GM12892 (cell line): ENCODE measurements at places on chromosomes 16 and 17.

DNA sequence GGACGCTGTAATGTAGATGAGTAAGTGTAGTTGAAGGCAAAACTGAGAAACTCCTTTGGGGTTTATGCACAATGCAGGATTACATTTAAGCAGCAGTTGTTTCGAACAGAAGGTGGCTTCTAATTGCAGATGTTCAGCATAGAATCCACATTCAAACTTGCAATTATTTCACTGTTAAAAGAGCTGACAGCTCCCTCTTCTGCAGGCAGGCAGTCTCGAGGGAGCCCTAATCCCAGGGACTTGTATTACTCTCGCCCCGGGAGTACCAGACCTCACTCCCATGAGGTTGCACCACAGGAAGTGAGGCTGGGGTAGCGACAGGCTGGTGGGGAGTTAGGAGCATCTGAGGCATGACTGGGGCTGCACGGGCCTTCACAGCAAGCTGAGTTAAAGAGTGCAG is 484.3 kb upstream of the EEF2KMT start:
- no peak for DNase-seq

GRCh38 chr17:56939869-56940484 is 20.9 kb downstream of the COIL start:
- DNase-seq: peak; percentile 27

GRCh38 chr17:38410201-38410600 is 18.1 kb upstream of the ARHGAP23 start:
- no peak for DNase-seq

DNA sequence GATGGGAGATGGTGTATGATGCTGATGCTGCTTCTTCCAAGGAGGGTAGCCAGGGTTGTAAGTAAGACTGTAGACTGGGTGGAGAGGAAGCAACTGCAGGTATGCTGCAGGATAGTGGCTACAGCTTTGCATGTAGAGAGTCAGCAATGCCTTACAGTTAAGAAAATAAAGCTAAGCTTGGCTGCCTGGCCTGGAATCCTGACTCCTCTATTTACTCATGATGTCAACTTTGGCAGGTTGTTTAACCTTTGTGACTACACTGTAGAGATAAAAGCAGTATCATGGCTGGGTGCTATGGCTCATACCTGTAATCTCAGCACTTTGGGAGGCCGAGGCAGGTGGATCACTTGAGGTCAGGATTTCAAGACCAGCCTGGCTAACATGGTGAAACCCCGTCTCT is 301.6 kb upstream of the RBFOX1 start:
- no peak for DNase-seq

GRCh38 chr17:40550608-40551007 is 14.7 kb downstream of the CCR7 start:
- no peak for DNase-seq

DNA sequence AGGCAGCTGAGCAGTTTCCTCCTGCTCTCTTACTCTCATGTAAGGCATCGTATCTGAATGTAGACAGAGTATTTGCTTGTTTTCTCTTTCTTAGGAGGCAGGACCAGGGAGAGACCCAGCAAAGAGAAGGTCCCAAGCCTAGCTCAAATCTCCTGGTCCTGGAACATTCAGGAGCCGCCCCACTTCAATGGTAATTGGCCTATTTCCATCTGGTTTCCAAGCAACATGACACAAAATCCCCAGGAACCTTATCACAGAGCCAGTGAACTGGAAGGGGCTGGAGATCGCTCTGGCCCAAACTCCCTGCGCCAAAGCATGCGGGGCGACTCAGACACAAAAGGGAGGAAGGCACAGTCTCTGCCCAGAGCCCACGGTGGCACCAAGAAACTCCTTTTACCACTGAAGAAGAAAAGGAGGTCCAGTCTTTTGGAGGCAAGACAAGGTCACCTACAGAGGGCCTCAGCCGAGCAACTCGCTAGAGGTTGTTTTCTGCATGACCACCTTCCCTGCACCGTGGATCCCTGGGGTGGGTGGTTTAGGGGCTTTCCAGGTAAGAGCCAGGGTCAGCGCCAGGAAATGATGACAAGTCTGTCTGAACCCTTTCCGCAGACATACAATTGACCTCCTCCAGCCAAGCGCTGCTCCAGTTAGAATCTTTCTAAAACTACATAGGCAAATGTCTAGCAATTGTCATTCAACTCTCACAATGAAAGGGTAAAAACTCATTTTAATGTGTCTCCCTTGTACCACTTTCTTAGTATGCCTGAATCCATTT is 394.7 kb downstream of the SOX9 start:
- no peak for DNase-seq

DNA sequence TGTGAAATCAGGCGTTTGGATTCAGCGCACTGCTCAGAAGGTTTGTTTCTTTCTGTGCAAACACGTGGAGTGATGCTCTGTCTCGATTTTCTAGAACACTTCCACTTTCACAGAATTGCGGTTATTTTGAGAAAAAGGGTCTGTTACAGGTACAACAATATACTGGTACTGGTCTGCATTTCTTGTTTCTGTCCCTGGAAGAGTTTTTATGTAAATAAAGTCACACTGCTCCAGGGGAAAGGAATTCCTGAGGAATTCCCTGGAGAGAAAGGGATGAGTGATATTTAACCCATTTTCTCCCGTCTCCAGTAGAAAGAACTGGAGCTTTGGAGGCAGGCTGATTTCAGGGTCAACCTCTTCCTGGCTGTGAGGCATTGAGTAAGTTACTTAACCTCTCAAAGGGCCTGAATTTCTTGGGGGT is 16.2 kb upstream of the RMI2 start:
- DNase-seq: no peak

GRCh38 chr16:57471209-57471608 is 8.7 kb downstream of the POLR2C start:
- no peak for DNase-seq

DNA sequence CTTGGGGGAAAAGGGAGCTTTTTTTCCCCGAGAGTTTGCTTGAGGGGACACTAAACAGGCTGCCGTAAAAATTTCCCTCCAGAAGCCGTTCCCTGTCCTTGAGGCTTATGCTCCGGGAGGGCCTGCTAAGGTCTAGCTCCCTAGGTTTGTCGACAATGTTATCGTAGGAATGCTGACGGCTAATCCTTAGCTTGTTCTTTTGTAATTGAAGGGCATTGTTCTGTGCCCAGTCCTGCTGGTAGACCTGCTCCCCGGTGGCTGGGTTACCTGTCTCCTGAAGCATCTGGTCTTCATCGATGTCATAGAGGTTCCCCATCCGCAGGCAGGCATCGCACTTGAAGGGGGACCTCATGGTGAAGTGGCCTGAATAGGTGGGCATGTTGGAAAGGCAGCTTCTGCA is 418.7 kb downstream of the GRIN2A start:
- DNase-seq: no peak

- DNase-seq: no peak
Measured at GRCh38 chr17:60522889-60523626, 3.0 kb downstream of the APPBP2 start.

DNA sequence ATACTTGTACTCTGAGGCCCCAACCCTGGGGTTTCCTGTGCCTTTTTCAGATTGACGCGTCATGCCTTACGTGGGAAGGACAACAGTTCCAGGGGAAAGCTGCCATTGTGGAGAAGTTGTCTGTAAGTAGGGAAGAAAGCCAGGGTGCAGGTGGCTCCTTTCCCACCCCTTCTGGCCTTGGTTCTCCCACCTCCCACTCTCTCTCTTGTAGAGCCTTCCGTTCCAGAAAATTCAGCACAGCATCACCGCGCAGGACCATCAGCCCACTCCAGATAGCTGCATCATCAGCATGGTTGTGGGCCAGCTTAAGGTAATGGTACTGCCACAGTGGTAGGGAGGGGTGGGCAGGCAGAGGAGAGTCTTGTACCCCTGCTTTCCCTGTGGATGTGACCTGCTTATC is 4.6 kb upstream of the EDC4 start:
- no peak for DNase-seq

DNA sequence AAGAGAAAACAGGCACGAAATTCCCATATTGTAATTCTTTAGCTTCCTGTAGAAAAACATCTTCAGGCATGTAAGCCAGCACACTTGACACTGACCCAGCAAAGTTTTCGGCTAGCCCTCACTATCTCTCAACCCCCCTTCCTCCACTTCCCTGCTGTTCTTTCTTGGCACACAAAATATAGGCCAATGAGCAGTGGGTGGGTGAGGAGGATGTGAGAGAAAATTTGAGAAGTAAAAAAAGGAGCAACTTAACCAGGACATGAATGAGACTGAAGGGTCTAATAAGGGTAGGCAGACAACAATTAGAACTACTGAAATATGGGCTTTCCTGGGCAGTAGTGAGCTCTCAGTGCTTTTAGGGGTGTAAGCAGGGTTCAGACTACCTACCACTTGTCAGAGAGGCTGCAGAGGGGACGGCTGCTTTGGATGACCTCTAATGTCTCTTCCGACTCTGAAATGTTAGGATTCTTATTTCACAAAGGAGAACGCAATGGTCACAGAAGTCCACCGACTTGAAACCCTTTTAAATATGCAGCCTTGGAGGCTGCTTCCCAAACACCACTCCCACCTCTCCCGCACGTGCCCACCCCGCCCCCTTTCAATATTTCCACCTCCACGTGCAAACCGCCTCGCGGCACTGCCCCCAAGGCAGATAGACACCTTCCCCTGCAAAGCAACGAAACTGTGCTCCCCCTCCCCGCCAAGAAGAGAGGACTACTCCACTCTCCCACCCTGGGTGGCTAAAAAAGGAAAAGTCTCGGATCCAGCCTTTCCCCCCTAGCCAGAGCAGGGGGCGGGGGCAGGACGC is 889 bp downstream of the MBTD1 start:
- DNase-seq: no peak

DNA sequence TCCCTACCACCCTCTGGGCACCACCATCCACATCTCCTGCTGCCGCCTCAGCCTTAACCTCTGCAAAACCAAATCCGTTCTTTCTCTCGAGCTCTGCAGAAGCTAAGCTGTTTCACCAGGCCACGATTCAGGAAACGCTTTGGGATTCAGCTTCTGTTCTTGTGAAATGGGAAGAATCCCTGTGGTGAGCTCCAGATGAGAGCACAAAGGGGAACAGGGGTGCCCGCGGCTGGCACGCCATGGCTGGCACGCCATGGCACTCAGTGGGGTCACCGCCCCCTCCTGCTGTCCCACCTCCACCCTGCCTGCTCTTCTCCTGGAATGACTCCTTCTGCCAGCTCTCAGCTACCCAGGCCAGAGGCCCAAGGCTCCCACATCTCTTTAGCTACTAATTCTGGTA is 5.7 kb downstream of the QPRT start:
- no peak for DNase-seq

DNA sequence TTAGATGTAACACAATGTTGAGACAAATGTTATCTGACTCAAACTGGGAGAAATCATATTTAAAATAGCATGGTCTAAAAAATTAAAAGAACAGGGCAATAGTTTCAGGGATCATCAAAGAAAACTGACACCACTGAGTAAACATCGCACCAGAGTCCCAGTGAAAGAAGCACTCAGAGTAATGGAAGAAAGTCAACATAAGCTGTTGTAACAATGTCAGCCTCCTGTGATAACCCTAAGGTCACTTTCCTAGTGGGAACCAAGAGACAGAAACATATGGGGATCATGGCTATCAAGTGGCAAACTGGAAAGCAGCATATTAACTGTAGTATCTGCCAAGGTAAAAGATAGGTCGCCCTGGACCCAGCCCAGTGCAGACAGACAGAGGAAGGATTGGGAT is 160.8 kb downstream of the CA10 start:
- DNase-seq: no peak

GRCh38 chr17:60229188-60229802 is 79.5 kb downstream of the CA4 start:
- DNase-seq: no peak

DNA sequence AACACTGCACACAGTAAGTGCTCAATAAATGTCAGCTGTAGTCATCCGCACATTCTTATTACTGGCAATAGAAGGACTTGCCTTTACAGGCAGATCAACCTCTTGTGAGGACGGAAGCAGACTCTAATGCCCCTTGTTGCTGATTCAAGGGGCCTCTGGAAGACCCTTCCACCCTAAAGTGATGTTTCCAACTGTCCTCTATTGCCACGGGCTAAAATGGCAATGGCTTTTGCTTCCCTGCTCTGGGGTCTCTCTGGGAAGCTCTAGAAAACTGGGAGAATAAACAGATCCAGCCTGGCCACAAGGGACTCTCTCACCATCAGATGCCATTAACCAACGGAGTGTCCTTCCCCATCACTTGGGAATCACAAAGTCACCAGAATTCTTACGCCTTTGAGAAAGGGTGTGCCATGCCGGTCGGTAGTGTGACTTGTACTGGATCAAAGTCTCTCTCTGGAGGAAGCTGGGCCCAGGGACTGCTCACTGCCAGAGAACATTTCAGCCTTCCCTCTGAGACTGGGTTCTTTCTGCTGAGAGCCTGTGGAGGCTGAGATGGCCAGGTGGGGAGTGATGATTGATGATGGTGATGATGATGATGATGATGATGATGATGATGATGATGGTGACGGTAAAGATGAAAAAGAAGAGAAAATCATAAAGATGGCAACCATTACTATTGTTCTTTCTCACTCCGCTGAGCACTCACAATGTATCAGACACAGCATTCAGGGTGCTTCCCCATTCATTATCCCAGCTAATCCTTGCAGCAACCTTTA is 146.8 kb downstream of the CYLD start:
- no peak for DNase-seq

- DNase-seq: peak; percentile 29
Measured at GRCh38 chr16:23949630-23950290, 114.0 kb downstream of the PRKCB start.

GRCh38 chr16:87809150-87809902 is 43.5 kb upstream of the KLHDC4 start:
- no peak for DNase-seq
